ENCODE measurements at places on chromosomes 3 and 15.

DNA sequence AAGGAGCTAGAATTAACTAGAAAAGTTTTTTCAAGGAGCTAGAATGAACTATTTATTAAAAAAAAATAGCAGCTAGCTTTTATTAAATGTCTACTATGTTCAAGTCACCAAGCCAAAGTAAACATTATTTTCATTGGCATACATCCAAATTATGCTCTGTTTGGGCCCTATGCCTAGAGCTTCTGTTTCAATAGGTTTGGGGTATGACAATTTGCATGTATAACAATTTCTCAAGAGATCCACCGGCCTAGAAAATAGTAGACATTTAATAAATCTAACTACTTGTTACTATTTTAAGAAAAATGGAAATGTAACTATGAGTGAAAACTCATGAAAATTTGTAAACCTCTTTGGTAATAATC, 8.0 kb downstream of the GABRR3 start:
- DNase-seq, result no peak

- DNase-seq, result no peak
Measured at GRCh38 chr3:168034152-168034928, 61.4 kb downstream of the GOLIM4 start.

- no peak for DNase-seq
Measured at GRCh38 chr3:7875925-7876324, 625.7 kb upstream of the LMCD1 start.

DNA sequence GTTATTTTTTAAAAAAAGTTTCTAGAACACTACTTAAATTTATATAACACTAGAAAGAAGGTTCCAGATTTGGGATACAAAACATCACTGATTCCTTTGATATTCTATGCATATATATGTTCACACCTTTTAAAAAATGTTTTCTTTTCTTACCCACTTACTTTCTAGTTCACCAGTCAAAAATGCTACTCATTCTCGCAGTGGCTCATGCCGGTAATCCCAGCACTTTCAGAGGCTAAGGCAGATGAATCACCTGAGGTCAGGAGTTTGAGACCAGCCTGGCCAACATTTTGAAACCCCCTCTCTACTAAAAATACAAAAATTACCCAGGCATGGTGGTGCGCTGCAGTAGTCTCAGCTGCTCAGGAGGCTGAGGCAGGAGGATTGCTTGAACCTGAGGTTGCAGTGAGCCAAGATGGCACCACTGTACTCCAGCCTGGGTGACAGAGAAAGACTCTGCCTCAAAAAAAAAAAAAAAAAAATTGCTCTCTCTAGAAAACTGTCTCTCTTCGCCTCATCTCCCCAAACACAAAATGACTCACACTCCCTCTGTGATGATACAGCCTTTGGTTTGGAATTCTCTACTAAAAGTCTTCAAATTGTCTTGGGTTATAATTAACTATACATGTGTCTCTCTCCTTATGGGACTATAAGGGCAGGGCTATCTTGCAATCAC, 52.6 kb upstream of the TGFBR2 start:
- peak; percentile 9 for DNase-seq

GRCh38 chr15:31285772-31286261, 40.8 kb upstream of the KLF13 start:
- no peak for DNase-seq

GRCh38 chr3:162094301-162094700, 597.7 kb downstream of the OTOL1 start:
- no peak for DNase-seq

- DNase-seq, result no peak
Measured at GRCh38 chr15:71736286-71736947, 73.9 kb upstream of the NR2E3 start.

DNA sequence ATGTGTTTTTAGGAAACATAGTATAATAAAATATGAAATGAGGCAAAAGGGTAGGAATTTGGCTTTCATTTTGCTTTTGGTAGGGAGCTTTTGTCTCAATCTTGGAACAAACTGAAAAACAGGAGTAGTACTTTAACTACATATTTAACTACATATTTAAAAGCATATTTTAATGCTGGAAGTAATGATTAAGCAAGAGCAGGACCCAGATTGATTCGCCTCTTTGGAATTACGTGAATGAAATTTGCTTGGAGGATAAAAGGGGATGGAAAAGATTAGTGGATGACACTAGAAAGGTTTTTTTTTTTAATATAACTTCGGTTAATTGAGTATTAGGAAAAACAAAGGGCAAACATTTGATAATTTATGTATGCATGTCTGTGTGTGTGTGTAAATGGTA, 11.2 kb upstream of the TMEM212 start:
- no peak for DNase-seq

DNA sequence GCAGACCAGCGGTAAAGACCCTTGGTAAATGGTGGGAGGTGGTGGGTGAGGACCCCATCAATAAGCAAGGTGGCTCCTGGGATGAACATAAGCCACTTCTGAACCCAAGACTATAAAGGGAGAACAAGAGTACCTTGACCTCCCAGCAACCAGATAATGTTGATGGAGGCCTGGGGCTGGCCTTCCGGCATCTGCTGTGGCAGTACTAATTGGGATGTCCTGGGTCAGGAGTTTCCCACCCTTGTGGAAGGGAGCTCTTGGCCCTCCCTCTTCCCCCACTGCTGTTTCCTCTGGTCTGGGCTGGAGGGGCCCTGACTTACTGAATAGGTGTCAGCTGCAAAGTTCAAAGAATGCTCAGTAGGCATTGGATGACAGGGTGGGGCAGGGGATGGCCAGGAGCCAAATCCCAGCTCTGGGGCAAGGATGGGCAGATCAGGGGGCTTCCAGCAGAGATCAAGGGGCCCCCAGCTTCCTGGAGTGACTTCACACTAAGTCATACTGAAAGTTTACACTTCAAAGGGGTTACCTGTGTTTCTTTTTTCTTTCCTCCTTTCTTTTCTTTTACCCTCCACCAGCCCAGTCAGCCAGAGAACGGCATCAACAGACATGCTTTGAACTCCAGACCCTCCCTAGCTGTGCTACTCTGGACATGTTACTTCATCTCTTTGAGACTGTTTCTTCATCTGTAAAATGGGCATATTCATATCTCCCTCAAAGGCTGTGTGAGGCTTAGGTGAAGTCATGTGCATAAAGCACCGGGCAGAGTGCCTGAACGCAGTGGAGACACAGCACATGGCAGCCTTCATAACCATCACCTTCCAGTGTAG, 1.5 kb downstream of the RBP1 start:
- no peak for DNase-seq

- DNase-seq, result no peak
Measured at GRCh38 chr3:47017504-47018268, 38.2 kb downstream of the NBEAL2 start.

GRCh38 chr3:178320456-178321351, 215.5 kb upstream of the KCNMB2 start:
- no peak for DNase-seq

GRCh38 chr3:146636881-146637280, 31.7 kb upstream of the PLSCR5 start:
- no peak for DNase-seq
